ENCODE measurements at places on chromosomes 7 and 10. TPM values are rescaled to one million over a fixed set of nuclear protein-coding genes. Genes with fewer than 3 reads are reported as not detected.

The PCLO gene
- 0.69 TPM for polyA plus RNA-seq

The FBXL13 gene
- 0.20 TPM for polyA plus RNA-seq

The CCL26 gene
- polyA plus RNA-seq = 0.26 TPM

The TRIM50 gene
- polyA plus RNA-seq = not detected

The SLC16A12 gene
- 0.06 TPM for polyA plus RNA-seq

The SORBS1 gene
- 1.1 TPM for polyA plus RNA-seq

The CRHR2 gene
- not detected for polyA plus RNA-seq

The MOGAT3 gene
- polyA plus RNA-seq = not detected

- no peak for DNase-seq
Measured at GRCh38 chr7:134836447-134836846, 57.0 kb downstream of the CALD1 start.

- DNase-seq = no peak
Measured at GRCh38 chr10:3980660-3981059, 195.7 kb upstream of the KLF6 start.

DNA sequence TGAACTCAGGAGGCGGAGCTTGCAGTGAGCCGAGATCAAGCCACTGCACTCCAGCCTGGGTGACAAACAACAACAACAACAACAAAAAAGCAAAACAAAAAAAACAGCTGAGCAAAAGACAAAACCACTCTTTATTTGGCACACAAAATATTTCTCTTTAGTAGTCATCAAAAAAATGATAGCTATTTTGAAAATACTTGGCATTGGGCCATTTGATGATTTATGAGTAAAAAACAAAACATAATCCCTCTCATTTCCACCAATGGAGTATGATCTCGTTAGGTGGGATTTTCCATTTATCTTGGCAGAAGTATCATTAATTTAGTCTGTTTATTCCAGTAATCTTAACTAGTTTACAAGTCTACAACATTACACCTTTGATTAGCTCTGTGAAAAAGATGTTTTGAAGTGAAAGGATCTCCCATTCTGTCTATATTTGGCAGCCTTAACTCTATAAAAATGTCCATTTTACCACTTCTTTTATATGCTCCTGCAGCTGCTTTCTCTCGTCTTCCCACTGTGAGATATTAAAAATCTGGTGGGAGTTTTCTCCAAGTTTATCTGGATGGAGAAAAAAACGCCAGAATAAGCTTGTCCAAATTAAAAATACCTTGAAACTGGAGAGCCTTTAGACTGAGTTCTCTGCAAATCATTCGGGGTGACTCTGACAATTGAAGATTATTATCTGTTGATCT, 58.8 kb upstream of the AGMO start:
- DNase-seq = no peak

- no peak for DNase-seq
Measured at GRCh38 chr7:101589052-101589451, 40.0 kb downstream of the MYL10 start.

GRCh38 chr10:12048547-12048946, 5.9 kb upstream of the UPF2 start:
- DNase-seq = no peak

- no peak for DNase-seq
Measured at GRCh38 chr7:50142425-50143017, 49.5 kb upstream of the ZPBP start.

DNA sequence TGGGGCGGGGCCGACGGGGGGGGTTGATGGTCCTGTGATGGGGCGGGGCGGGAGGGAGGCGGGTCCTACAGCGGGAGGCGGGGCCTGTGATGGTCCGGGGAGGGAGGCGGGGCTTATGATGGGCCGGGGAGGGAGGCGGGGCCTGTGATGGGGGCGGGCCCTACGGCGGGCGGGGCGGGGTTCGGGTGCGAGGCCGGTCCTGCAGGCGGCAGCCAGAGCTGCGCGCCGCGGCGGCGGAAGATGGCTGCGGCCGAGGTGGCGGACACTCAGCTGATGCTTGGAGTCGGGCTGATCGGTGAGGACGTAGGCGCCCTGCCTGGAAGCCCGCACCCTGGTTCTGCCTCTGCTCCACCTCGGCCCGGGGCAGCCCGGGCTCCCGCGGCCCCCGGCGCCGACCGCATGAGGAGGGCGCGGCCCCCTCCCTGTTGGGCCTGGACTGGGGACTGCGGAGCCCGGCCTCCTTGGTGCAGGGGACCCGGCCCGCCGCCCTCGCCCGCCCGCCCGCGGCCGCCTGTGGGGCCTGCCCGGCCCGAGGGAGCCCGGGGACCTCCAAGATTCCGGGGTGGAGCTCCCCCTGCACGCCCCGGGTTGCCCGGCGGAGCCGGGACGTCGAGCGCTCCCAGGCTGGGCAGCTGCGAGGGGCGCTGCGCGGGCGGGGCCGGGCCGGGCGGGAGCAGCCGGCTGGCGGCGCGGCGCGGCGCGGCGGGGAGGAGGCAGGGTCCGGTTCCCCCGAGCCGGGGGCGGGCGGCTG, at the start of gene DENND10:
Gene DENND10 (plus strand): TSS at position 211 of the 751 bp plus-strand sequence. CDS start 30 bp downstream, at position 241.
- DNase-seq = no peak

DNA sequence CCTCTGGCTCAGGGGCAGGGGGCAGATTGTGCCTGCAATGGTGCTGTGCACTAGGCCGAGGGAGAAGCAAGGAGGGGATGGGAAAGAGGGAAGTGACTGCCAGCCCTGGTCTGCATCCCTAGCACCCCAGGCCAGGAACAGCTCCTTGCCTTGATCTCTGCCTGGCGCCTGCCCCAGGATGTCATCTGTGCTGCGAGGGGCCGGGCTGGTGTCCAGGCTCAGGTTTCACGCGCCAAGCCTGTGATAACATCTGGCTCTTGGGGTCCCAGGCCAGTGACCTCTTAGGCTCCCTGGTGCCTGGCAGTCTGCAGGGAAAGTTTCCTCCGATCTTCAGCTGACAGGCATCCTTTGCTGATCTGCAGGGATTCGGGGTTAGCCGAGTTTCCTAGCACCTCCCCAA, 193.5 kb upstream of the GPR26 start:
- DNase-seq = no peak

- DNase-seq = no peak
Measured at GRCh38 chr7:155336812-155337602, 39.3 kb downstream of the INSIG1 start.

- DNase-seq = no peak
Measured at GRCh38 chr10:123548770-123549169, 117.4 kb upstream of the GPR26 start.

DNA sequence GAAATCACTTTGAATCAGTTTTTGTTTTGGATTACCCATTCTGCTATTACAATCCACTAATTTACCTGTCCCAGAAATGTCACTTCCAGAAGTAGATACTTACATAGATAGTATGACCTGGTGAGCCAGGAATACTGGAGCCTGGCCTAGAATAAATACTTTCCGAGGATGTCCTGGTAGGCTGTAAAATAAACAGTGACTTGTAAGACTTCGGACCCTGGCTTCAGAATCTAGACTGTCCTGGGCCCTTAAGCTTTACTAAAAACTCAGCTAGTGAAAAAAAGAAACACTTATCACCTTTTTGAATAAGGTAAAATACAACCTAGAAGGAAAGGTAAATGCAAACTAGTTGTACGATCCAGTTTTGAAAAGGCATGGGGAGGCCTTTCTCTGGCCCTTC, 69.5 kb upstream of the AFAP1L2 start:
- DNase-seq = no peak

DNA sequence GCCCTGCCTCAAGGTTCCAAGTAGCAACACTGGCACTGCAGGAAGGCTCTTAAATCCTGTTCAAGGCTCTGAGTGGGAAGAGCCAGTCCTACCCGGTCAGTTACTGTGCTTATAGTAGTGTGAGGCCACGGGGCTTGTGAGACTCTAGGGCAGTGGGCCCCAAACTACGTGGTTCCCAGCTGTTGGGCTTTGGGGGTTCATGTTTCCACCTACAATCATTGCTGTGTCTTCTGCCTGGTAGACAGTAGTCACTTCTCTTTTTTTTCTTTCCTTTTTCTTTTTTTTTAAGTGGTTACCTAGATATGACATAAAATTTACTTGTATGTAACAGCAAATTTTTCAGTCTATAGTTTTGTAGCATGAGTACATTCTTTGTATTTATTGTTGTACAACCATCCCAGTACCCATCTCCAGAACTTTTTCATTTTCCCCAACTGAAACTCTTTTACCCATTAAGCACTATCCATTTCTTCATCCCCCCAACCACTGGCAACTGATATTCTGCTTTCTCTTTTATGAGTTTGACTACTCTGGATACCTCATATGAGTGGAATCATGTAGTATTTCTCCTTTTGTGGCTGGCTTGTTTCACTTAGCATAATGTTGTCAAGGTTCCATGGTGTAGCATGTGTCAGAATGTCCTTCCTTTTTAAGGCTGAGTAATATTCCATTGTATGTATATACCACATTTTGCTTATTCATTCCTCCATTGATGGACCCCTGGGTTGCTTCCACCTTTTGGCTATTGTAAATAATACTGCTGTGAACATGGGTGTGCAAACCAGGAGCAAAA, 7.7 kb downstream of the UBTD1 start:
- DNase-seq = no peak

- no peak for DNase-seq
Measured at GRCh38 chr7:109864230-109864629, 1226.7 kb upstream of the LRRN3 start.

- no peak for DNase-seq
Measured at GRCh38 chr10:118980135-118980865, 49.2 kb upstream of the NANOS1 start.

DNA sequence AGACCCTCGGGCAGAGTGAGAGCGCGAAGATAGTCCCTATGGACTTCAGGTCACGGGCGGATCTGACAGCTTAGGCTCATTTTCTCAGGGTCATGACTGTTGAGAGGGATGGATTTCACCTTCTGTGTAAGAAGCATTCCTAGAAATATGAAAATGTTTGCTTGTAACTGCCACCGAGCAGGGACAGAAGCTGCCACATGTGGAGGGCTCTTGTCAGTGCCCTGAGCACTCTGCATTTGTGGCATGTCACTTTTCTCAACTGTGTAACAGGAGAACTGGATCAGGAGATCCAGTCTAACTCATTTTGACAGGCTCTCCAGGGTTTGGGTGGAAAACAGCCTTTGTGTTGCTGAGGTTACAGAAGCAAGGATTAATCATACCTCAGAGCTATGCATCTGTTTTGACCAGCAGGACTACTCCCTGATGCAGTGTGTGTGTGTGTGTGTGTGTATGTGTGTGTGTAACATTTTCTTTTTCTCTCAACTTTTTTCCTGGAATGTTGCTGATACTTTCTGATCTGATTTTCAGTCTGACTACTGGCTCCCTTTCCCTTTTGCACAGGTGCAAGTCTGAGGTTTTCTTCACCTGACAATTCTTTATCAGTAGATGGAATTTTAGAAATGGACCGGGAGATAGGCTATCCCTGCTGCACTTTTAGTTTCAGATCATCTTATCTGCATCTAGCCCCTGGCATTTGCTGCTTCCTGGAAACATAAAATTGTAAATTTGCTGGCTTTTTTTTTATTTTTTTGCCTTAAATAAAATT, 183.3 kb downstream of the STK31 start:
- DNase-seq = no peak

GRCh38 chr10:63773962-63774361, 252.8 kb downstream of the REEP3 start:
- no peak for DNase-seq

DNA sequence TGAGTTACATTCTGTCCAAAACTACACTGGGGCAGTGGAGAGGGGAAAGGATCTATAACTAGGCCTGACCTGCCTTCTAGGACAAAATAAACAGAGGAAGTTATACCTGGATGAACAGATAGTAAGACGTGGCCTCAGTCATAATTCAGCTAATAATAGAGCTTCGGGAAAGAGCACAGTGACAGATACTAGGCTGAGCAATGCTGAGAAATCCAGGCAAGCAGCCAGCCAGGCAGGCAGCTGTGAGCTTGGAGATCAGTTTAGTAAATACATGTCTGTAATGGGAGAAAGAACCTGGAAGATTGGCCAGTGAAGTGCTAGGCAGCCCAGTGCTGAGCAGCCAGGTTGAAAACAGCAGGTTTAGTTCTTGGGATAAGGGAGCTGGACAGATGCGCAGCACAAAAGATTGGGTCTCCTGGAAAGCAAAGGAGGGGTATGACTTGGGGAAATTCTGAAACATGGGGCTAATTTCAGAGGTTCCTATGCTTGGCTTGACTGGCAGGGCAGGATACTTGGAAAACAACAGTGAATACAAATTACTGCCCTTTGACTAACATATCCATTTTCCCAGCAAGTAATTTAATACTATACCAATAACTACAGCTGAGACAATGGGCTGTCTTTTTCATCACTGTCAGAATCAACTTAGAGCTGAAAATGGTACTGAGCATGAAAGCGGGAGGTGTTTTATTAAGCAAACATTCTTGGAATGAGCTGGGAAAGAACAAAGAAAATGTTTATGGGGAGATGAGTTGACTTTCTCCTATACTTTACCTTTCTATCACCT, 140.8 kb downstream of the DGKB start:
- peak; percentile 62 for DNase-seq

DNA sequence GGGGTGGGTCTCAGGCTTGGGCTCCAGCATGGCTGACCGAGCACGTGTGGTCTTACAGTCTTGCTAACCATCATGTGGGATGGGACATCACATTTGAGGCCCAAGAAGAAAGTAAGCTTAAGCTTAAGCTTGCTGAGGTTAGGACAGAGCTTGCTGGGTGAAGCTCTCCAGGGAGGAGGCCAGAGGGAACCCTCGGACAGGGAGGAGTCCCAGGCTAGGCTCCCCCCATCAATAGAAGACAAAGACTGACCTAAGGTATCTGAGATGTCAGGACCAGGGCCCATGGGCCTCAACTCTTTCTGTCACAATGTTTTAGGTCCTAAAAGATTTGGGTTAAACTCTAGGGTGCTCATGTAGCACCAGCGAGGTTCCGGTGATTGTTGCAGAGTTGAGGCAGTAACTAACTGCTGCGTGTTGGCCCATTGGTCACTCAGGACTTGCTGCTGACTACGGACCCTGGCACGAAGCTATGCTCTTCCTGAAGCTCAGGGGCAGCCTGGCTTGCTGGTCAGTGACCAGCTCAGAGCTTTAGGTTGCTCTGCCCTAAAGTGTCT, 10.5 kb downstream of the AKR1E2 start:
- DNase-seq = no peak

- no peak for DNase-seq
Measured at GRCh38 chr7:8378349-8379019, 54.9 kb upstream of the NXPH1 start.

- no peak for DNase-seq
Measured at GRCh38 chr10:82742478-82742877, 867.5 kb downstream of the NRG3 start.

DNA sequence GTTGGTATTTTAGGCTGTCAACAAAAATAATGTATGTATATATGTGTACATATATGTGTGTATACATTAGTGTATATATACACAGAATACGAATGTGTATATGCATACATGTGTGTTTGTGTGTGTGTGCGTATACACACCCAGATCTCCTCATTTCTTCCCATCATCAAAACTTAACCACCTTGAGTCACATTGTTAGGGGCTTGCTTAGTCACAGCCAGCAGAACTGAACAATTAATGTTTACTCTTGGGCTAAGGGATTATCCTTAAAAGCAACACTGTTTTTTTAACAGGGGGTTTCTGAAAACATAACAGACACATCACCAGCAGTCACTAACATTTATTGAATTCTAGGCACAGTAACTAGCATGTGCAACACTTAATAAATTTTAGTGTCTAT, 83.0 kb upstream of the ASAH2 start:
- DNase-seq = no peak
